NCI-H460 (cell line): ENCODE measurements at places on chromosomes 12 and 14. TPM values are rescaled to one million over a fixed set of nuclear protein-coding genes. Genes with fewer than 3 reads are reported as not detected.
A peak's percentile ranks its signal among the peaks of the same experiment; 100 is the strongest.

The TMEM229B gene
- 0.07 and 0.20 TPM in 2 replicates for total RNA-seq

The RAB21 gene
- total RNA-seq, result 33.5 and 45.2 TPM in 2 replicates

- DNase-seq, result peak; percentile 82
Observed at GRCh38 chr14:49853572-49854375, 1.2 kb upstream of the NEMF start.

- DNase-seq, result no peak
Observed at GRCh38 chr14:23021434-23021833, 11.5 kb upstream of the C14orf93 start.

DNA sequence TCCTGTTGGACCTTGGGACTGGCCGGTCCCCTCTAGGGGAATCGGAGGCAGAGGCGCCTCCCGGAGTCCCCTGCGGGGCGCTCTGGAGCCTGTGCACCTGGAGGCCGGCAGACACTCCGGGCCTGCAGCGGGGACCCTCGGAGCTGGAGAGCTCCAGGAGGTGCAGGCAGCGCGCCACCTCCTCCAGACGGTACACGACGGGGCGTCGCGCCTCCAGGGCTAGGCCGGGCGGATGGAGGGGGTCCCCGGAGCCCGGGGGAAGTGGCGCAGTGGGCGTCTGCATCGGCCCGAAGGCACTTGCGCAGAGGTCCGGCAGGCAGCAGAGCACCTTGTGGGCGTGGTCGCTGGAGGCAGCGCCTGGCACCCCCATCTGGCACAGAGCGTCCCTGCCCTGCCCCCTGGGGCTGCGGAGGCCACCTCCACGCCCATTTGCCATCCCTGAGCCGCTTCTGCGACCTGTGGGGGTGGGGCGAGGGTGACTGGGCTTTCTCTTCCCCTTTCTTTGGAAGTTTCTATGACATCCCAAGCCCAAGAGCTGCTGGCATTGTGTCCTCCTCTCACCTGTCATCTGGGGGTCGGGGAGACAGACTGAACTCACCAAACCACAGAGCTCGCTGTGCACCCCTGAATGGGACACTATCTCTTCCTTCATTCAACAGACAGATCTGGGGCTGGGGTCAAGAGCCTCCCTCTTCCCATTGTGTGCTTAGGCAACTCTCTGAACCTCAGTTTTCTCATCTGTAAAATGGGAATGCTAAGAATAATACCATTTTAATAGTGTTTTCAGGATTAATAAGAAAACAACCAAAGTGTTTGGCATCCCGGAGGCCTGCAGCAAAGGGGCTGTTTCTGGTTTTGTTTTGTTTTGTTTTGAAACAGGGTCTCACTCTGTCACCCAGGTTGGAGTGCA, 37.5 kb upstream of the CORO1C start:
- no peak for DNase-seq

The UBR7 gene
- 29.2 and 38.1 TPM in 2 replicates for total RNA-seq

- no peak for DNase-seq
Observed at GRCh38 chr14:78088916-78089315, 81.3 kb upstream of the NRXN3 start.

GRCh38 chr12:129641926-129642325, 261.9 kb downstream of the TMEM132D start:
- no peak for DNase-seq
